NCI-H748 treated with DMSO at 0.1 percent for 48 hours (cell line): ENCODE measurements at places on chromosomes 2 and 18.

- DNase-seq = no peak
Measured at GRCh38 chr2:210230984-210231383, 5.7 kb upstream of the ACADL start.

DNA sequence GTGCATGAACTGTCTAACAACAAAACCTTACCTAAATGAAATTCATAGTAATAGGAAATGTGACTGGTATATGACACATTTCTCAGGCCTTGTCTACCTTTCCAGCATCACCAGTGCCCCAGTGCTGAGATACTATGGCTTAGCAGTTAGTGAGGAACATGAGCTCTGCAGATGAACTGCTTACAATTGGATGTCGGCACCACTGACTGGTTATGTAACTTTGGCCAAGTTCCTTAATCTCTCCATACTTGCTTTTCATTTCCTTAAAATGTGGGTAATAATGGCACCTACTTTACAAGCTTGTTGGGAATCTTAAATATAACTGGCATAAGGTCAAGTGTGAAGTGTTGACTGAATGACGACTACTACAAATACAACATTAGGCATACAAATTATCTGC lies 136.3 kb downstream of the OLA1 start:
- DNase-seq = no peak

- no peak for DNase-seq
Measured at GRCh38 chr18:2036086-2036485, 535.2 kb downstream of the METTL4 start.

- no peak for DNase-seq
Measured at GRCh38 chr2:217299590-217299989, 439.7 kb upstream of the TNP1 start.

DNA sequence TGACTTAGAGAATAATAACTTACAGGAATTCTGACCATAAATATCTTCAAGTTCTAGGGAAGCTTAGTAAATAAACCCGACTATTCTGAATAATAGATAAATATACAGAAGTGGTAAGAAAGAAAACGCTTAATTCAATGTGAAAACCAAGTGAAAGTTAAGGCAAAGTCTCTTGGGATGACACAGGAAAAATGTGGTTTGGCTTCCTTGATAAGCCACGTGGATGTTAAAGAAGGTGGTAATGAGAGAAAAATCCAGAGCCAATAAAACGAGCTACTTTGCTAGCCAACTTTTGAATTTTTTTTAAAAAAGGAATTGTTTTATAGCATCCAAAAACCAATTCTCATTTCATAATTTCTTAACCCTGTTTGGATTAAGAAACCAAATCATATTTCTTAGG lies 166.2 kb upstream of the VRK2 start:
- no peak for DNase-seq

GRCh38 chr18:45320724-45321123 lies 294.6 kb upstream of the SLC14A2 start:
- DNase-seq = no peak

DNA sequence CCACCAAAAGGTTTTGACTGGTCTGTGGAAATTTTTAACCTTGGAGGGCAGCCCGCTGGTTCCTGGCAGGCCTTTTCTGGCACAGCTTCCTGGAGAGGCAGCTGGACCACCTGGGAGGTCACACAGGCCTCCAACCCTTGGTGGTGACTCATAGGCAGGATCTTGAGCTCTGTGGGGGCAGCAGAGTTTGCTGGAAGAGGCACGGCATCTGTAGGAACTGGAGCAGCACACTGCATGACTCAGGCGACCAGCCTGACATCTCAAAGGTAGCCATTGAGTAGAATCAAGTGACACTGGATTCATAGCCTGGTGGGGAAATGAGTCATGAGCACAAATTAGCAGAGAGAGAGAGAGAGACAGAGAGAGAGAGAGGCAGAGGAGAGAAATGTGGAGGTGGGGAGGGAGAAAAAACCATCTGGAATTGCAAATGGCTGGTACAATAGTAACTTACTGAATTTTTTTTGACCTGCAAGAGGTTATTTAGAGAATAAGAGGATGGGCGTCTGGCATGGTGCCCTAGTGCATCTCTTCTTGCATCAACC lies 57.4 kb downstream of the TRPM8 start:
- DNase-seq = no peak

- peak; percentile 82 for DNase-seq
Measured at GRCh38 chr2:198692907-198693510, 764.7 kb downstream of the SATB2 start.

- DNase-seq = peak; percentile 46
Measured at GRCh38 chr2:222320436-222321395, 21.9 kb upstream of the PAX3 start.

- DNase-seq = no peak
Measured at GRCh38 chr2:104415284-104415683, 438.6 kb upstream of the POU3F3 start.

GRCh38 chr2:75676464-75676863 lies 29.9 kb downstream of the MRPL19 start:
- no peak for DNase-seq

DNA sequence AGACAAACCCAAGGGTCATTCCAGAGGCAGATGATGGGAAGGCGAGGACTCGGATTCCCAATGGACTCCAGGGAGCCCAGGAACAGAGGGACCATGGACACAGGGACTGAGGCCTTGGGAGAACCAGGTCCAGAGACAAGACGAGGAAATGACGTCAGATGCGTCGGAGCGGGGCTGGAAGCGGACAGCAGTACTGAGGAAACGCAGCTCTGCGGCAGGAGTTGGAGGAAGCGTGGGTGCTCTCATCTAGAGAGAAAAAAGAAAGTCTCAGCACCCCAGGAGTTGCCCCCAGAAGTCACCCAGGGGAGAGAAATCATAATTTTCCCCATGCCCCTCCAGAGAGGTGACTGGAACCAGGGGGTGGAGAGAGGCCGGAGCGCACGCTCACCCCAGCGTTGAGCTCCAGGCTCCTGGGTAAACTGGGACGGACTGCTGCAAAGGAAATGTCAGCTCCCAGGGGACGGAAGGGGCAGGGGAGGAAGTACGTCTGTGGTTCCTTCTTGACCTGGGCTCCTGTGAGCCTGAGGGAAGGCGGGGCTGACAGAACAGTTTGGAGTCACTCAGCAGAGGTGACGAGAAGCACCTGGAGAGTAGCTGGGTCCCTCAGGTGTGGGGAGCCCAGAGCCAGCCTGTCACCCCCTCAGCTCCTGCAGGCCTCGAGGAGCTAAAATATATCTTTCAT lies 44.7 kb downstream of the CMPK2 start:
- DNase-seq = no peak

GRCh38 chr2:69943843-69944525 lies 17.4 kb downstream of the ASPRV1 start:
- no peak for DNase-seq

GRCh38 chr2:239768031-239768790 lies 256.9 kb downstream of the NDUFA10 start:
- no peak for DNase-seq

GRCh38 chr2:129800285-129800684 lies 179.2 kb upstream of the RAB6C start:
- DNase-seq = no peak

- DNase-seq = no peak
Measured at GRCh38 chr2:201411421-201411820, 39.8 kb downstream of the TRAK2 start.

DNA sequence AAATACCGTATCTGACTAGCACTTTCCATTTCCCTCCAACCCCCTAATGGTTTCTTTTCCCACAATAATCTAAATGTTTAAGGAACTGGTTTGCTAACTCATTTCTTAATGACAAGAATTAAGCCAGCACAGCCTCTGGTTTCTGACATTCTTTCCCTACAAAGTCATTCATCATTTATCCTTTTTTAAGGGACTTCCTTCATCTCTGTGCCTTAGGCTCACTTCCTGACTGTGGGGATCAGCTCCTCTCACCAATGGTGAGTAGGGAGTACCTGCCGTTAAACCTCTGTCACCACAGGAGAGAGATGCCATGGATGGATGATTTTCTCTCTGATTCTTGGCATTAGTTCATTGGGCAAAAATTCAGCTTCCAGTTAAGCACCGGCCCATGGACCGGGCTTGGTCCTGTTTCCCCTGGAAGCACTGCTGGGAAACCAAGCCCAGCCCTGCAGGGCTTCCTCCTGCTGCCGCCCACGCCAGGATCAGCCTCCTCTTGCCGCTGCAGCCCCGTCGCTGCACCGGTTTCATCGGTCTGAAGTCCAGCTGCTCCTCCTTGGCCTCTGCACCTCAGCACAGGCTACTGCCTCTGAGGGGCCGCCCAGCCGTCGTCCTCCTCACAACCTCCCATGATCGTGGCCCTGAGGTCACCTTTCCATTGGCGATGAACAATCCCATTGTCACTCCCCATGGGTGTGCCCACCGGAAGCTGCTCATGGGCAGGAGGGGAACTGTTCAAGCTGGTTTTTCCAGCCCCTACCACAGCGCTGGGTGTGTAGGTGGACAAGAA lies 64.0 kb upstream of the ZNF516 start:
- peak; percentile 94 for DNase-seq

- DNase-seq = peak; percentile 73
Measured at GRCh38 chr2:162297925-162298552, 20.4 kb downstream of the IFIH1 start.

GRCh38 chr2:34549710-34550345 lies 950.7 kb upstream of the FAM98A start:
- DNase-seq = no peak

DNA sequence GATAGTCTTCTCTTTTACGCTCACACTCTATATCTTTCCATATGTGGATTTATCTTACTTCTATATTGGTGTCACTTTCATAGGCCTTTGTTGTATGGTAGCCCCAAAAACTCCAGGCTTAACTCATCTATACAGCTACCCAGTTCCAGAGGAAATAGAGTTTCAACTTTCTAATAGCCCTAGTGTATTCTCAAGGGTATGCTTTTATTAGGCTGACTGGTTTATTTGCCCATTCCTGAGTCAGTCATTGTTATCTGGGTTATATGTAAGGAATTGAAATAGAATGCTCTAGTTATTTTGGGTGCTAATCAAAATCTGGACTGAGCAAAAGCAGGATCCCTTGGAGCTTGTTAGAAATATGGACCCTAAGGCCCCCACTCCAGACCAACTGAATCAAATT lies 307.4 kb upstream of the KCNJ3 start:
- DNase-seq = no peak

- DNase-seq = no peak
Measured at GRCh38 chr18:23824669-23825068, 135.4 kb downstream of the LAMA3 start.

- no peak for DNase-seq
Measured at GRCh38 chr2:160293391-160294091, 93.5 kb upstream of the ITGB6 start.

GRCh38 chr2:42819160-42819559 lies 26.8 kb upstream of the HAAO start:
- no peak for DNase-seq

- DNase-seq = no peak
Measured at GRCh38 chr2:181431674-181432073, 25.5 kb upstream of the ITGA4 start.

DNA sequence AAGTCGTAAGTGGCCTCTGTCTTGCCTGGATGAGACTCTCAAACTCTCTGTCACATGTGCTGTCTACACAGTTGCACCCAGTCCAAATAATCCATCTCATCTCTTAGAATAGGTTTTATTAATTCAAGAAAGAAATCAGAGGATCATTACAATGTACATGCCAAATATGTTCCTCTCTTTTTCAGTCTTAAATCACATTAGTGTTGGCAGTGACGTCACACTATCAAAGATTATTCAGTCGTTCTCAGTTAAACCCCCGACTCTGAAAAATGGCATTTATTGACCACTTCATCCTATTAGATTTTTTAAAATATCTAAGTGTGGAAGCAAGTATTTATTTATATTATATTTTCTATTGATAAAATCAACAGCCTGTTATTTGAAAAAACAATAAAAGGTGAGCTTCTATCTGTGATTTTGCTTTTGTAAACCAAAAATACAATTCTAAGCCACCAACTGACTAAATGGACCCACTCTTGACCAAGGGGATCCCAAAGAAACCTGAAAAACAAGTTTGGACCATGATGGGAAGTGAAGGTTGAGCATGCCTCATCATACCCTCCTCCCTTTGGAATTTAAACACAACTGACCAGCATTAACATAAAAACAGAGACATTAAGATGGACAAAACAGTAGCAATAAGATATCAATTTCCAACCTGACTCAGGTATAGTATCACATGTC lies 1894.4 kb upstream of the LRRTM1 start:
- no peak for DNase-seq
